ENCODE measurements at places on chromosomes 3 and 15.

GRCh38 chr15:45138814-45139765 lies 9.3 kb downstream of the DUOX1 start:
- DNase-seq, result no peak

GRCh38 chr15:71424765-71425164 lies 309.5 kb downstream of the THSD4 start:
- DNase-seq, result no peak

- peak; percentile 25 for DNase-seq
Measured at GRCh38 chr3:190269101-190269500, 53.1 kb downstream of the CLDN1 start.

DNA sequence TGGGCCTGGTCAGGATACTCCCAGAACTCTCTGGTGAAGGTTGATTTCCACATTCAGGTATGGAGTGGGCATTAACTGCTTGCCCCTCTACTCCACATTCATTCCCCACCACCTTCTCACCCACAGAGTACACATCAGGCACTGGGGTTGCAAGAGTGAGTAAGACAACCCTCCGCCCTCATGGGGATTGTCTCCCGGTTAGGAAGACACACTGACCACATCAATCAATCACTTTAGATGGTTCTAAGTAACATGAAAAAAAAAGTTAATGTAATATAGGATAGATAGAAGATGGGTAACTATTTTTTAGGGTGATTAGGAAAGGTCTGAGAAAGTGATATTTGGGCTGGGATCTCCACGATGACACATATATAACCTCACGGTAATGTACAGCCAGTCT lies 116.0 kb upstream of the NEO1 start:
- DNase-seq, result no peak

Measured in muscle of back (tissue), 13 donors.